ENCODE measurements at places on chromosomes 6 and 20.
A peak's percentile ranks its signal among the peaks of the same experiment; 100 is the strongest.

DNA sequence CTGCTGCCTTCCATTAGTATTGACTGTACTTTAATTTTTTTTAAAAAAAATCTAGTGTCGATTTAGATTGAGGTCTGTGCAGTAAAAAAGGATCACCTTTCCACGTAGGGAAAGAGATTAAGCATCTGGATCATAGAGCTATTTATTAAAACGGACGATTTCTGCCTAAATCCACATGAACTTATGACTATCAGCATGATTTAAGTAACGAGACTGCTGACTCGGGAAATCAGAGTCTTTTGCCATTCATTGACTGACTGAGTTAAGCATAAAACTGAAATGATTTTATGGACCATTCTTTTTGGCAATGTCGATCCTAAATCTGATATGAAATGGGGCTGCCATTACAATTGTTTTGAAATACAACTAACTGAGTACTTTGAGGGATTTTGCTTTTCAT, 261.7 kb downstream of the SAMD5 start:
- no peak for DNase-seq

- DNase-seq = no peak
Measured at GRCh38 chr6:113562248-113562647, 294.9 kb upstream of the MARCKS start.

GRCh38 chr20:38770546-38770945, 22.3 kb downstream of the ACTR5 start:
- no peak for DNase-seq

DNA sequence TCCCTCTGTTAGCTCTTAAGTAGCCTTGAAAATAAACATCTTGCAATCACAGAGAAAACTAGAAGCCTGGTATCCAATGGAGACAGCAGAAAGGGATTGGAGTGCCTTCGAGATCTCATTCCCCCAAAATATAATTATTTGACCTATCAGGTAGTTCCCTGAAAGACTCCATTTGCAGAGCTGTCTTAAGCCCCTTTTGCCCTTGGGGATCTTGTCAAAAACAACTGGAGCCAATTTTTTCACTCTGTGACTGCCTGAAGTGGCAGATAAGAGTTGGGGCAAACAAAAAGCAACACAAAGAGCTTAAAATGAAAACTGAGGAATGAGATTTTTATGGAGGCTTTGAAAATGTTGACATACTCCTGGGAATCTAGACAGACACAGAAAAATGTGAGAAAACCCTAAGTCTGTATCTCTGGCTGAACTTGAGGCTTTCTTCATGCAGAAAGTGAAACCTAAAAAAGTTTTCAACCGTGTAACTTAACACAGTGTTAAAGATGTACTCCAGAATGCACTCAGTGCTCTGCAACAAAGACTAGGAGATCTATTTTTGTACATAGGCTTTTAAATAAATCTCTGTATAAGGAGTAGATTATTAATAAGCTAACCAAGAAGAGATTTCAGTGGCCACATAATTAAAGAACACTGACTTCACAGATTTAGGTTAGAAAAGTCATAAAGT, 971.1 kb upstream of the MAN1A1 start:
- no peak for DNase-seq

- DNase-seq = no peak
Measured at GRCh38 chr6:74768120-74768519, 437.7 kb downstream of the COL12A1 start.

DNA sequence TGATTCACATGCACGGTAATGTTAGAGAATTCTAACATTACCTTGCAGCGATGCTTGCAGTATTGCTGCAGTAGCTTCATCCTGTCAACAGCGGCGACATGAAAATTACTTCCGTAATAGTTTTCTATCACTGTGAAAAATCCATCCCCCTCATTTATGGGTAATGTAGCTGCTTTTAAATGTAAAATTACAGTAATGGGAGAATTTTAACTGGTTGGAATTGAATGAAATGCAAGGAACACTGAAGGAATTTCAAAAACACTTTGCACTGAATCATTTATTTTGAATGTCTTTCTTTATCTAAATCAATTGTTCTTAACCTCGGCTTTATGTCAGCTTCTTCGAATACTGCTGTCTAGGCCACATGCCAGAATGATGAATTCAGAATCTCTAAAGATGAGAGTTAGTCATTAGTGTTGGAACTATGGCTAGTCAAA, 102.4 kb upstream of the HIVEP1 start:
- no peak for DNase-seq

- DNase-seq = no peak
Measured at GRCh38 chr20:23497536-23497935, 6.6 kb downstream of the CST8 start.

DNA sequence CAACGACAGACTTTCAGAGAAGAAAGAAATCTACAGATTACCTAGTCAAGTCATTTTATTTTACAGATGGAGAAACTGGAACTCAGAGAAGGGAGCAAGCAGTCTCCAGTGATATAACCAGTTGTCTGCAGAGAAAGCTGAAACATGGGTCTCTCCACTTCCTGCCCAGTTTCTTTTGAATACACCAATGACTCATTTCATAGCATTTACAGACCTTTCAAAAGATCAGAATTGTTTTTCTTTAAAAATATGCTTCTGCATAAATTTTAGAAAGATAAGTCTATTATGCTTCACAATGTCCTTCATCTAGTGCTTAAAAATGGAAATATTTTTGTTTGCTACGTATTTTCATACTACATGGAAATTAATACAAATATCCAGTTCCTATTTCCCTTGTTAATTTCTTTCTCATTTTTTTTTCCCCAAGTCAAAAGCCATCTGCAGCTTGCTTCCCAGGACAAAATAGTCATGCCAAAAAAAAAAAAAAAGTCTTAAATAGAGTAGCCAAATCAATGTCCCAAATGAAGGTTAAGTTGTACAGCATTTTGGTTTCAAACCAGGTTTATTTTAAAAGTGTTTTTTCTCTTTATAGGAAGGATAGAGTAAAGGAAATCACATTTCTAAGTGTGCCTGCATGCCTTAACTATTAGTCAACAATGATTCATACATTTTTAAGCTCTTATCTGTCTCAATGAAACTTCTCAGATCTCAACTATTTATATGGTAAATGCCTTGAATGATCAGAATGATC, 36.9 kb downstream of the ARHGAP18 start:
- no peak for DNase-seq

- DNase-seq = no peak
Measured at GRCh38 chr6:16907991-16908390, 146.7 kb upstream of the ATXN1 start.

DNA sequence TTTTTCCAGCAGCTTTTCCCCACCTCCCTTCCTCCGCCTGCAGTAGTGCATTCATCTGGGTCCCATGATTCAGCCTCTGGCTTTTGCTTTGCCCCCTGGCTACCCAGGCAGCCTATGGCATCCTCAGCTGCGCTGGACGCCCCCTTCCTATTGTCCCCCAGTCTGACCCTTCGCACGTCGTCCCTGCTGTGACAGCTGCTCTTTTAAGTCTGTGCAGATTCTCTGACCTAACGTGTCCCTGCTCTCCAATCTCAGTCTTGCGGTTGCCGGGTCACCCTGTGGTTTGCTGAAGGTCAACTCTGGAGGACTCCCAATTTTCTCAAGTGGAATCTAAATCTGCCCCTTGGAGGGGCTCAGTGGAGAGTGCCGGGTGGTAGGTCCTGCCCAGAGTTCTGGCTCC, 294.3 kb downstream of the CDC5L start:
- DNase-seq = no peak

DNA sequence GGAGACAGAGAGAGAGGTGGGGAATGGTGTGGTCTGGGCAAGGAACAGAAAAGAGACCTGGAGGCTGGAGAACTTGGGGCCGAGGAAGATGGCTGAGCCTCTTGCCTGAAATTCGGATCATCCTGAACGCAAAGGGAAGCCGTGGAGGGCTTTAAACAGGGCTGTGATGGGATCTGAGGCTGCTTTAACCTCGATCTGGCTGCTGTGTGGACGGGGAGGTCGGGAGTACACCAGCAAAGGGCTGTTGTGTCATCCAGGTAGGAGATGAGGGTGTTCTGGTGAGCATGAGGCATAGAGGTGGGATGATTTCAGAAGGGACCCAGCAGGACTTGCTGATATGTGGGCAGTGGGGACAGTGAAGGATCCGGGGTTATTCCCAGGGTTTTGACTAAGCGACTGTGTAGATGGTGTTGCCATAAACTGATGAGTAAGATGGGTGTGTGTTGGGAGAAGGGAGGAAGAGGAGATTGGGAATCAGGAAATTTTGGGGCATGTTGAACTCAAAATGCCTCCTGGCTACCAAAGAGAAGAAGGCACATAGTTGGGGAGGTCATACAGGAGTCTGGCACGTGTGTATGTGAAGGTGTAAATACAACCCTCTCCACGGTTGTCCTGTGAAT, 158.5 kb downstream of the NFATC2 start:
- DNase-seq = no peak

- no peak for DNase-seq
Measured at GRCh38 chr6:25118038-25118437, 161.1 kb upstream of the CARMIL1 start.

- DNase-seq = no peak
Measured at GRCh38 chr20:41440882-41441281, 74.3 kb upstream of the EMILIN3 start.

GRCh38 chr20:9390441-9390840, 123.9 kb upstream of the LAMP5 start:
- no peak for DNase-seq

DNA sequence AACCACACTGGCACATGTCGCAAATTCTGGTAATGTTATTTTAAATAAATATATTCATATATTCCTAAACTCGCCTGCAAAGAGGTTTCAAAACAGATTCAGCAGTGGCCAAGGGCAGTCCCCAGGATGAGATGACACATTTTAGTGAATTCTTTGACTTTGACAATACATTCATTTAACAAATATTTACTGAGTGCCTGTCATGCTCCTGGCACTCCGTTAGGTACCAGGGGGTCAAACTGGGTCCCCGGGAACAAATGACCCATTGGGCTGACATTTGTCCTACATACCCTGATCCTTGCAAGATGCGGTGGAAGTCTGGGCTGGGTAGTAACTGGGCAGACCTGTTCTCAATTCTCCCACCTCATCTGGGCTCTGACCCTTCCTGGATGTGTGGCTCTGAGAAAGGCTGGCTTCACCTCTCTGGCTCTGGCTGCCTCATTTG, 74.9 kb downstream of the FYN start:
- DNase-seq = no peak

GRCh38 chr6:158631678-158632537, 12.6 kb downstream of the DYNLT1 start:
- DNase-seq = no peak

DNA sequence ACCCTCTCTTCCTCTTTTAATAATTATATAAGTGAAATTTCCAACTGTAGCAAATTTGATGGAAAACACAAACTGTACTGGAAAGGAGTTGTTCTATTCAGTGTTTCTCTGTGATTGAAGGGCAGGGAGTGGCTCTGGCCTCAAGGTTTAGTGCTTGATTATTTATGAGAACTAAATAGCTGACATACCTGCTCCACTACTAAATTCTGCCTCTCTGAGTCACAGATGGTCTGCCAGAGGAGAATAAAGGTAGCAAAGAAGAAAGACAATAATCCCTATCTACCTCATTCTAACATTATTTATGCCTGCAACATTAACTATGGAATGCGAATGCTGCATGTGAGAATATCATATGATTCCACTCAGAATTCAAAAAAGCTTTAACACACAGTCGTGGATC, 9.3 kb downstream of the BMP5 start:
- DNase-seq = no peak

DNA sequence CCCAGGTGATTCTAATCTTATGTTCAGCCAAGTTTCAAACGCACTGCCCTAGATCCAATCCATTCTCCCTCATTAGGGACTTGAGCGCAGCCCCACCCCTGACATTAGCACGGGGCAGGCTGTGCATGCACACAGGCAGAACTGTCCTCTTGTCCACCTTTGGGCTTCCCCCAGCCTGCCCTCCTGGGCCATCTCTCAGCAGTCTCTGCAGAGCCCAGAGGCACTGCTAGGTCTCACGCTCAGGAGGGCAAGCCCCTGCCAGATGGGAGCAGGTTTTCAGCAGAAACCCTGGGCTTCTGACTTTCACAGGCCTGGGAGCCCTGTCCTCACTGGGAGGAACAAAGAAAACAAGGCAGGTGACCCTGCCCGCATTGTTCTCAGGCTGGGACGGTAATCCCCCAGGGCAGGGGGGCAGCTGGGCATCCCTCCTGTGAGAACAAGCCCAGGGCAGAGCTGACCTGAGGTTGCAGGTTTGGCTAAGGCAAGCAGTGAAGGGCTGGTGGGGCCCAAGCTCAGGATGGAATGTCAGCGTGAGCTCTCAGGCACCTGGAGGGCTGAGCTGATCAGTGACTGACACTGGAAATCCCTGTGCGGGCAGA, 24.5 kb downstream of the KCNK5 start:
- DNase-seq = no peak

DNA sequence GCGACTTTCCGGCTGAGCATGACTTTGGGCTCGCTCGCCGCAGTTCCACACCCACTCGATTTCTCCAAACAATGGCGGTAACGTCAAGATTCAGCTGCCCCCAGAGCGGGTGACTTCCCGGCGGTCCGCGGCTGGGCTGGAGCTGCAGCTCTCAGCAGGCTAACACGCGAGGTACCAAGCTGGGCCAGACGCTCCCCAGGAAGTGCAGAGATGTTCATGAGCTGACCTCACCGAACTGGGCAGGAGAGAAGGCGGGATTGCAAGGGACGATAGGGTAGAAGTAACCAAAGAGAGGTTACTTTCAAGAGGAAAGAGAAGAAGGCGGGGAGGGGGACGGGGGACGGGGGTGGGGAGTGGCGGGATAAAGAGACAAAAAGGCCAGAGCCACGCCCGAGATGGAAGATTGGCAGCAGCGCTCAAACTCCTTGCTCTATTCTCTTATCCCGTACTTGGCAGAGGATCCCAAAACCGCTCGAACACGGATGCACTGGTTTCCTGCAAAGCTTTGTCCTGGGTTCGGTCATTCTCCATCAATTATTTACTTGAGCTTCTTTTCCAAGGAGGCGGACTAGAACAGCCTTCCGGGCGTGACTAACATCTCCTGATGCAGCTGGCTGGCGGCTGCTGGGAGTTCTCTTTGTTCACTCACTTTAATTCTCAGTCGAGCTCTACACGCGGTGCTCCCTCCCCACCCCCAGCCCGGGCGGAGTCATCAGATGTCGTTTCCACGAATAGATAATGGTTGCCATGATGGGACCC, at the start of gene MTCL3:
TSS of gene MTCL3 (minus strand) at position 626 of the 759 bp plus-strand sequence.
- peak; percentile 90 for DNase-seq

DNA sequence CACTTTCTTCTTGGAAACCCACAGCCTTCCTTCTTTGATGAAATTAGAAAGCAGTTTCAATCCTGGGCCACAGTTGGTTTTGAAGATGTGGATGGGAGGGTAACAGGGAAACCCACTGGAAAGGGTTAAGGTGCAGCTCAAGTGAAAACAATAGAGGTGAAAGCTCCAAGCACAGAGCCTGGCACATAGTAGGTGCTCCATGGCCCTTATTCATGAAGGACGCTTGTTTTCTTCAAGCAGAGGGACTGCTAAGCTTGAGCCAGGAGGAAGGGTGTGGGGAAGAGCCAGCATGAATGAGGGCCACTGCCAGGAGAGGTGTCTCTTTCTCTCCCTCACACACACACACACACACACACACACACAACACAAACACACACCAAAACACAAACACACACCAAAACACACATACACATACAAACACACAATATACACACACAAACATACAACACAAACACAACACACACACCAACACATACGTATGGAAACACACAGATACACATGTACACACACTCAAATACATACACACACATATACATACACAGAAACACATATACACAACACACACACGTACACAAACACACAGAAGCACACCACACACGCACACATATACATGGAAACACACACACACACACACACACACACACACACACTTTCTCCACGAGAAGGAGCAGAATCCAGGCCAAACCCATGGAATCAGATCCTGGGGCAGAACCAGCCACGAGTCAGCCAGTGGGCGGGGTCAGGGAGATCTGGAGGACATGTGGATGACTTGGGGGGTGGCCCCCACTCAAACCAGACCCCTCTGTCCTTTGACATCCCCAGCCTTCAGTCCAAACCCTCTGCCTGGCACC, 23.7 kb upstream of the RBPJL start:
- no peak for DNase-seq
